ENCODE measurements at places on chromosomes 7 and 10. TPM values are rescaled to one million over a fixed set of nuclear protein-coding genes. Genes with fewer than 3 reads are reported as not detected.

- DNase-seq, result no peak
Observed at GRCh38 chr7:87510411-87510875, 35.0 kb upstream of the ABCB4 start.

DNA sequence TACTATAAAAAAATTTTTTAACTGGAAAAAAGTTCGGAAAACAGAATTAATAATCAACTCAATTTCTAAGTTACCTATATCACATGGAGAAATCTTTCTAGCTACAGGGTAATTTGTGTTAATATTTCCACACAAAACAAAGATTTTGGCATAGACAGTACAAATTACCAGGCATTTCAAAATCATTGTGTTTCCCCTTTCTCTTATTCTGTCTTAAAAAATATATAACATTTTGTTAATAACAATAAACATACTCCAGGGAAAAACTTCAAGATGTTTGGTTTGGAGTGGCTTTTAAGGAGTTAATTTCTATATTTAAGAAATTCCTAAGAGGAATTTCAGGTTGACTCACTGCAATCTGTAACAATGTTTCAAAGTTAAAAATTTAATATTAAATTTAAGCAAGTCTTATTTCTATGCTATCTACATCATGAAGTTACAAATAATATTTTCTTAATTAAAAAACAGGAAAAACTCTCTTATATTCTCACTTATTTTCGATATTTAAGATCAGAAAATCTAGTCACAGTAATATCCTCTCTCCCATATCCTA lies 132.6 kb downstream of the NRBF2 start:
- DNase-seq, result no peak

DNA sequence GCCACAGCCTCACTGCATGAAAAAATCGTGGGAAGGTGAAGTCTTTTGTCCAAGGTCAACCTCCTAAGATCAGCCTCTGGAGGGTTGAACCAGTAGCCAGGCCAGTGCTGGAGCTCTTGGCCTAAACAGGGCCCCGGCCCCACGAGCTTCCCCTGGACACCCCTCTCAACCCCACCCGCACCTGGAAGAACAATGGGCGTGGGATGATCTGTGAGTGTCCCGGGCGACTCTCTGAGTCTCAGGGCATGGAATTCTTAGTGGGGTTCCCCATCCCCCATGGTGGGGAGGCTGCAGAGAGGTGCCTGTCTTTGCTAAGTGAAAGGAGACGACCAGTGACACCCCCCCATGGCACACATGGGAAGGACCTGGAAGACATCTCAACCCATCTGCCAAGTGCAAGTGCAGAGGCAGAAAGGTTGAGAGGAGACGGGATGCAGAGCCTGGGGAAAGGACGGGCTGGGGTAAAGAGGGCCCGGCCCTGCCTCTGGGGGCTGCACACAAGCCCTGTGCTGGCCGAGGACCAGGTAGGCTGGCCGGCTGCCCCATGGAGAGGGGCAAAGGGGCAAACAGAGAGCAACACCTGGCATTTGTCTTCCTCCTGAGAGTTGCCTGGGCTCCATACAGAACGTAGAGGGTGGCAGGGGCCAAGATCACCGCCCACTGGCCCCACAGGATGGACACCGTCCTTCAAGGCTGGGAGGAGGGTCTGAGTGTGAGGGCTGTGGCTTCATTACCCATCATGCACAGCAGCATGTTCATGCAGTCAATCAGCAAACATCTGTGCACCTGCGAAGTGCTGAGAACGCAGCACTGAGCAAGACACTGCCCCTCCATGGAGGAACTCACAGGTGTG lies 163.0 kb upstream of the PPP2R2D start:
- no peak for DNase-seq

DNA sequence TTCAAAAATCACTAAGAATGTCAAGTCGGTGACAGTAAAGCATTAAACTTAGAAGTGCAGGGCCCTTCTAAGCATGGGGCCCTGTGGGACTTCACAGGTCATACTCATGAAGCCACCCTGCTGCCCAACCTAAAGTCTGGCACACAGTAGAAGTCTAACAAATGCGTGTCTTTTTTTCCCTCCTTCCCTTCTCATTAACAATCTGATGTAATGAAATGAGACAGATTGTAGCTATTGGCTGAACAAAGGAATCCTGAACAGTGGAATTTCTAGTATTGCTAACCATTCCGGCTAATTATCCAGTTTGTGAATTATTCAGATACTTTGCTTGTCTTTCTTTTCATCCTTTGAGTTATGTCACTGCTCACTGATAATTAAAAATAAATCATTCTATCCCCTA lies 369.9 kb downstream of the WDR11 start:
- DNase-seq, result no peak

DNA sequence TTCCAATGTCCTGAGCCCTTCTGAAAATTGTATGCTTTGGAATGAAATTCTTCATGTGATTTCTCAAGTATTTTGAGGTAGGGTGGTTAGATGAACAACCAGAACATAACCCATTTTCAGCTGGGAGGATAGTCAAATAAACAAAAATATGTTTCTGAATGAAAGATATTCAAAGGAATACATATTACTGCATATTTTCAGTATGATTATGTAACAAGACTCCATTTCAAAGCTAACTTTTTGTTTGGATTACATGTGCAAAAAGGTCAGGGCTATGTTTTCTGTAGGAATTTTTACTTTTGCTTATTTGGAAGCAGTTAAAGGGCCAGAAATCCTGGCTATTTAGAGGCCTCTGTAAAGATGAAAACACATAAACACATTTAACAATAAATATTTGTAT lies 27.7 kb downstream of the CDK6 start:
- no peak for DNase-seq

DNA sequence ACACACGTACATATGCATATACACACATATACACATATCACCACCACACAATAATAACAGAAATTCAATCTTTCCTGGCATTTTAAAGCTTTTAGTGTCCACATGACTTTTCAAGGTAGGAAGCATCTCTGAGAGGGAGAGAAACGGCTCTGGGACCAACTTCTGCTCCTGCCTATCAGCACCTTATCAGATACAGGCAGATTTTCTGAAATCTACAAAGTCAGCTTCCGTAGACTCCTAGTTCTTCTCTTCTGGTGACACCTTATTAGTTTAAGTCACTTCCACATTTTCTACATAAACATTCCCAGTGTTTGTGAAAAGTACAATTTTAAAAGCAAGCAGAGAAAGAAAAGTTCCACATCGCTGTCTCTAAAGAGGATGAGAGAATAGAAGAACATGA lies 74.5 kb downstream of the ZNF22 start:
- DNase-seq, result no peak

- DNase-seq, result no peak
Observed at GRCh38 chr7:131480384-131481315, 75.8 kb downstream of the PODXL start.

Gene ITGA8
- total RNA-seq, result 3.7 TPM

DNA sequence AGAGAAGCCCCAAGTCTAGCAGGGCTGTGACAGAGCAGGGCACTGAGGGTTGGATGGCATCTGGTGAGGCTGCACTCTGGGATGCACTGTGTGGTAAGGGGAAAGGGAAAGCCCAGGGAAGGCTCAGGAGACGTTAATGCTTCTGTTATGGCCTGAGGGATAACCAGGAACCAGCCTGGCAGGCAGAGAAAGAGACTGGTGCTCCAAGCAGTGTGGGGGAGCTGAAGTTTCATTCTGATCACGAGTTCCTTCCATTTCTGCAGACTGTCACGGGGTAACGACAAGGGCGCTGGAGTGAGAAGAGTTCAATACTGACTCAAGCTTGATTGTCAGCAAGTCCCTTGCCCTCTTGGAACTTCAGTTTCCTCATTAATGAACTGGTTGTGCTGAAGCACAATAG lies 730.9 kb downstream of the GRID1 start:
- no peak for DNase-seq

- DNase-seq, result no peak
Observed at GRCh38 chr7:82678259-82678658, 234.7 kb upstream of the CACNA2D1 start.

DNA sequence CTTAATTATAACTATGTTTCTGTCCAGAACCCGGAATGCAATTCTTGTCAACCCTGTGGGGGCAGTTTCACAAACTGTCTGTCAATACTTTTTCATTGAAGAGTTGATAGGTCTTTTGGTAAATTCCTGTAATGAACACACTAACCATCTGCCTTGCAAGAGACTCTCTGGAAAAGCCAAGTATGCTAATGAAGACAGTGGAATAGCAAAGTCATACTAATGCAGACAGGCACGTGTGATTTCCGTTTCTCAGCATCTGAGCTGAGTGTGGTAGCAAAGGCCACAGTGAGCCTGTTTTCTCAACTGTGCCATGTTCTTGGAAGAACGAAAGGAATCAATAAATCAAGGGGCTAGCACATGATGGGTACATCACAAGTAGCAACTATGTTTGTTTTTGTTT lies 494.1 kb upstream of the NRP1 start:
- DNase-seq, result no peak

Gene ZCWPW1
- total RNA-seq, result 2.0 TPM

Gene ENTPD1
- total RNA-seq, result 6.9 TPM

Gene TACR2
- total RNA-seq, result 0.82 TPM

GRCh38 chr7:137685433-137686164 lies 161.2 kb downstream of the DGKI start:
- no peak for DNase-seq

- no peak for DNase-seq
Observed at GRCh38 chr10:86522510-86522855, 891 bp upstream of the WAPL start.

- no peak for DNase-seq
Observed at GRCh38 chr10:132264966-132265889, 42.5 kb downstream of the STK32C start.

GRCh38 chr7:20227291-20227795 lies 10.2 kb upstream of the MACC1 start:
- DNase-seq, result no peak

GRCh38 chr7:74143383-74143782 lies 30.8 kb upstream of the EIF4H start:
- no peak for DNase-seq

DNA sequence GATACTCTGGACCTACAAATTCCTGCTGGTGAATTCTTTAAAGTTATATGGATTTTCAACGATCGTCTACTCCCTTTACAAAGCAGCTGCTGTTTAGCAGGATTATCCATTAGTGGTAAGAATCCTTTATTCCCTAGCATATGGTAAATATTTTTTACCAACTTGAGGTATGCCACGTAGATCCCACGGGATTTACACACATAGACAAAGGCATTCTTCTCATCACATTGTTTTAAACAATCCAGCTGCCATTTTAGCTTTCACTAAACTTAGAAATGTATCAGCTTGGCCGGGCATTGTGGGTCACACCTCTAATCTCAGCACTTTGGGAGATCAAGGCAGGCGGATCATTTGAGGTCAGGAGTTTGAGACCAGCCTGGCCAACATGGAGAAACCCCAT lies 148.0 kb upstream of the SH2B2 start:
- DNase-seq, result no peak

Gene CDHR3
- total RNA-seq, result 11.4 TPM

Gene SLC18A3
- total RNA-seq, result under 0.01 TPM

Gene ZFYVE27
- total RNA-seq, result 45.2 TPM

All from frontal cortex (tissue), 4 donors.